CD4-positive, CD25-positive, alpha-beta regulatory T cell (primary cell): ENCODE measurements at places on chromosomes 6 and 20.

GRCh38 chr6:163384510-163384909 is 30.0 kb upstream of the QKI start:
- DNase-seq = no peak

DNA sequence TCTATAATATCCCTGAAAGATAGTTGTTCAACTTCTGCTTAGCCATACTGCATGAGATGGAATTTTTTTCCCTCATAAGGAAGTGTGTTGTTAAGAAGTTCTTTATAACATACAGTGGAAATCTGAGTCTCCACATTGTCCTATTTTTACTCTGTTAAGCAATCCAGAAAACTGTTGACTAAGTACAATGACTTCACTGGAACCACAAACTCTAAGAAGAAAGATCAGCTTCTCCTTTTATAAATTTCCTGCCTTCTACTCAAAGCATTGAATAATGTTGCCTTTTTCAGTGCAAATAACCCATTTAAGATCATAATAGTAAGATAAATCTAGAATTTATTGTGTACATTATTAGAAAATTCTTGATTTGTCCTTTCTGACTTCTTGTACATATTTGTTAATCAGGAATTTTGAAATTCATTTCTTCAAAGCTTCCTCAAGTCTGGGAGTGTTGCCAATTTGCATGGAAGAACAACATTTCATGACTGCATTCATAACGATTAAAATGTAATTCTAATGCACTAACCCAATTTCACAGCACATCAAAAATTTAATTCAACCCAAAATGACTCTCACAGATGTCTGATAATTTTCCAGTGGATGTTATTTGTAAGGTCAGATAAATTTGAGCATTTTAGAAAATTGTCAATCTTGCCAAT is 45.6 kb upstream of the ANKEF1 start:
- no peak for DNase-seq

GRCh38 chr20:63885264-63886053 is 9.5 kb upstream of the DNAJC5 start:
- no peak for DNase-seq

- DNase-seq = no peak
Measured at GRCh38 chr20:34798871-34799270, 26.6 kb downstream of the NCOA6 start.

- DNase-seq = no peak
Measured at GRCh38 chr6:17280552-17281090, 540 bp upstream of the RBM24 start.

GRCh38 chr6:5645328-5646290 is 361.1 kb downstream of the NRN1 start:
- no peak for DNase-seq

DNA sequence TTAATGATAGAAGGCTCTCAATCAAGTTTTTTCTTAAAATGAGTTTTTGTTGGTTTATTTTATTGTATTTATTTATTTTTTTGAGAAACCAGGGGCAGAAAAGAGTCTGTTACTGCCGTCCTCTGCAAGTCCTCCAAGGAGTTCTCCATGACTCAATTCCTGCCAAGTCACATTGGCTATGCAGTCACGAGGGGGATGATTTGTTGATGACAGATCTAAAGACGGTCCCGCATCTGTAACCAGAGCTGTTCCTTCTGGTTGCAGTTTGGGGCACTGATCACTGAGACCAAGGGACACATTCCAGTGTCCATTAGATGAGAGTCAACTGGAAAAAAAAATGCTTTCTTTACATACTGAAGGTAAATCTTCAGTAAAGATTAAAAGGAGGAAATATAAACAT is 13.9 kb upstream of the TSHZ2 start:
- no peak for DNase-seq

- DNase-seq = no peak
Measured at GRCh38 chr6:134911547-134911946, 38.4 kb downstream of the ALDH8A1 start.

DNA sequence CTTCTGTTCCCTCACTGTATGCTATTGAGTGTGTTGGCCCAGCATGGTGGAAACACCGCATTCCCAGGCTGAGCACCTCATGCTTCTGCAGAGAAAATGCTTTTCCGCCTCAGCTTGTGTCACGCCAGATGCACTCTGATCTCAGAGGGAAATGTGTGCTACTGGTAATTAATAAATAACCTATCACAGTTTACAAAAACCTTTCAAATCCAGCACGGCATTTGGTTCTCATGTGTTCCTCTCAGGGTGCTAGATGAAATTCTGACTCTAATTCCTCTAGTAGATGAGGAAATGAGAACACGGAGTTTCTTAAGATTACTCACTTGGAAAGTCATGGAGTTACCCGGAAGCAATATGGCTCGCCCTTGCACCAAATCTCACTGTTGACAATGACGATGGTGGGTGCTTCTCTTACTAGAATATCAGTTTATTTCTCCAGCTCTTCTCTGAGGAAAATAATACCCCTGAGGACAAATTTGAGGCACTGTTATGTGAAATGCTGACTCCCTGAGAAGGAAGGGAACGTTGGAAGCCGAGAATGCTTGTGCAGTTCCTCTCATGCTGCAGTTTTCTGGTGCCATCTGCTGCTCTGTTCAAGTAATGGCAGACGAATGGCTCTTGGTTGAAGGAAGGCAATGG is 116.6 kb downstream of the RNF144B start:
- peak; percentile 44 for DNase-seq

GRCh38 chr6:167705211-167705750 is 121.4 kb upstream of the AFDN start:
- no peak for DNase-seq

DNA sequence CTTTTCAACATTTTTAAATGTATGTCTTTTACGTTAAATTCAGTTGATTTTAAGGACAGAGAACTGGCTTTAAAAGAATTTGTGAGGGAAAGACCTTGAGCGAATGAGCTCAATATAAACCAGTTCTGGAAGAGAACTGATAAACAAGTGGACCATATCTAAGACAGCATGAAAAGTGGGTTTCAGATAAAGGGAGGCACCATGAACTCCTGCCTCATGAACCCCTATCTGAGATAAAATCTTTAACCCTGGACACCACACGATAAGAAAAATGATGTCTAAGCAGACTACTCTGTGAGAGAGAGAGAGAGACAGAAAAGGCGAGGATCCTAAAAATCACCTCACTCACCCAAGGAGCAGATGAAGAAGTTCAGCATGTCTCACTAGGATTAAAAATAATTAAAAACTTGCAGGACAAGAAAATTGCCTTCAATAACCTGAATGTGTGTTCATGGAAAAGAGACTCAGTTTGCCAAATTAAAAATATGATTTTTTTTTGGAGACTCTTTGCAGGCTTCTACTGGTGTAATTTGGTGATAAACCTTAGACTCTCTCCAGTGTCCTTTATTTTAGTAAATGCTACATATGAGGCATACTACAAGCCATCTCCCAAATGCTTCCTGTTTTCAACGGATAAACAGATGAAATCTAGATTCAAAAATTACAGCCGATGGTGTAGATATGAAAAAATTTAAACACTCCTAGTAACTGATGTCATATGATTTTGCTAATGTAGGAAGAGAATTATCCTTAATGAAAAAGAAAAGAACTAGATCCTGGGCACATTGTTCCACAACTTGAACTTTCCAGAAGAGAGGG is 299.5 kb downstream of the ADGB start:
- DNase-seq = no peak

DNA sequence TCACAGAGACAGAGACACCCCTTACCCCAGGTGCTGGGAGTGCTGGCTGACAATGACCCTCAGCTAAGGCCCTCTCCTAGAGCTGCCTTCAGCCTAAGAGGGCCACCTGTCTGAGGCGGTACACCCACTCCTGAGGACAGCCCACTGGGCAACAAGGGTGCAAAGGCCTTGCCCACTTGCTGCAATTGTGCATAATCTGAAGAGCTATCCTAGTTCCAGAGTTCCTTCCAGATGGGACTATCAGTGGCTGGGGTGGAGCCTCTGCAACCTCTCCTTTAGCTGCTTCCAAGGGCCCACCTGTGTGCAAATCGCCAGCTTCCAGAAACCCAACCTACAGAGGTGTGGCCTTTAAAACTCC is 87.5 kb downstream of the PREX1 start:
- DNase-seq = no peak

DNA sequence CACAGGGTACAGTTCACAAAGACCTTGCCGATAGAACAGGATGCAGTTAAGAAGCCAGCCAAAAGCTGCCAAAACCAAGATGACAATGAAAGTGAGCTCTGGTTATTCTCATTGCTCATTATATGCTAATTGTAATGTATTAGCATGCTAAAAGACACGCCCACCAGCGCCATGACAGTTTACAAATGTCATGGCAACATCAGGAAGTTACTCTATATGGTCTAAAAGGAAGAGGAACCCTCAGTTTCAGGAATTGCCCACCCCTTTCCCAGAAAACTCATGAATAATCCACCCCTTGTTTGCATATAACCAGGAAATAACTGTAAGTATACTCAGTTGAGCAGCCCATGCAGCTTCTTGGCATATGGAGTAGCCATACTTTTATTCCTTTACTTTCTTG is 748.7 kb downstream of the QKI start:
- peak; percentile 1 for DNase-seq

DNA sequence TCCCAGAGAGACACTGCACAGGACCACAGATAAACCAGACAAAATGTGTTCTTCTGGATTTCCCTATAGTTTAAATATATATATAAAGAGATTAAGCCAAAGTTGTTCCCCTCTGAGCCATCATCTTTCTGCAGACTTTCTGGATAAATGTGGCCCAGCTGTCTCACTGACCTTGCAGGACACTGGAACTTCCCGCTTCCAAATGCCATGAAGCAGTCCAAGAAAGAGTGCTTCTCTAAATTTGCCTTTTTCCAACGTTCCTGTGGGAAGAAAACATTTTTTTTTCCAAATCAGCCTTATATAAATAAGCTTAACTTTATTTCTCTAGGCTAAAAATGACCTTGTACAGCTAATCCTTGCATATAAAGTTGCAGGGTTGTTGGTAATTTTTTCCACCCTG is 65.7 kb downstream of the CYP39A1 start:
- no peak for DNase-seq

GRCh38 chr20:64030371-64031134 is 5.4 kb upstream of the C20orf204 start:
- no peak for DNase-seq

GRCh38 chr20:54227751-54228150 is 19.9 kb downstream of the PFDN4 start:
- DNase-seq = no peak

GRCh38 chr6:157461000-157461915 is 80.3 kb downstream of the ZDHHC14 start:
- no peak for DNase-seq

GRCh38 chr20:44415833-44416715 is 59.6 kb upstream of the TTPAL start:
- DNase-seq = no peak

- no peak for DNase-seq
Measured at GRCh38 chr6:151130329-151130728, 109.4 kb upstream of the AKAP12 start.

DNA sequence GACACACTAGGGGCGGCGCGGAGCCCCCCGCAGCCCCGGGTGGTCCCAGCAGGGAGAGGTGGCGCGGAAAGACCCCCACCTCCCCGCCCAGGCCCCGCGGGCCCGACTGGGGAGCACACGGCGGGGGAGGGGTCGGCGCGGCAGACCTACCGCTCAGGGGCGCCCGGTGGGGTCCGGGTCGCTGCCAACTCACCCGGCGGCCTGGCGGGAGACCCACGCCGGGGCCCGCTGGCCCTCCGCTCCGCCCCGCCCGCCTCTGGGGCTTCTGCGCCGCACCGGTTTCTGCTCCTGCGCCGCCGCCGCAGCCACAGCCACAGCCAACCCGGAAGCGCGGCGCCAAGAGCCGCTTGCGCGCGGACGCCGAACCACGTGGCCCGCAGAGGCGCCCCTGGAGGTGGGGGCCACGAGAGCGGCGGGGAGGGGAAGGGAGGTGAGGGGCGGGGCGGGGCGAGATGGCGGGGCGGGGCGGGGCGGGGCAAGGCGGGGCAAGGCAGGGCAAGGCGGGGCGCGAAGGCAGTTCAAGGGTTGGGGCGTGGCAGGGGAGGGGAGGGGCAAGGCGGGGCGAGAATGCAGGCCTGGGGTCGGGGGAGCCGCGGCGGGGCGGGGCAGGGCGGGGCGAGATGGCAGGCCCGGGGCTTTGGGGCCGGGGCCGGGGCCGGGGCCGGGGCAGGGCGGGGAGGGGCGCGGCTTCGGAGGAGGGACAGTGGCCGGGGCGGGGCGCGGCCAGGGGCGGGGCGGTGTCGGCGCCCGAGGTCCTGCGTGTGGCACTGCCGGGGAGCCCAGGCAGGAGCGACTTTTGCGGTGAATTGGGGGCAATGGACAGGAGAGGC is at the start of gene ZBTB24:
Gene ZBTB24, minus strand, starts transcription at position 315 of the 830 bp plus-strand sequence. CDS start 1,193 bp downstream, outside the sequence.
- DNase-seq = peak; percentile 93

DNA sequence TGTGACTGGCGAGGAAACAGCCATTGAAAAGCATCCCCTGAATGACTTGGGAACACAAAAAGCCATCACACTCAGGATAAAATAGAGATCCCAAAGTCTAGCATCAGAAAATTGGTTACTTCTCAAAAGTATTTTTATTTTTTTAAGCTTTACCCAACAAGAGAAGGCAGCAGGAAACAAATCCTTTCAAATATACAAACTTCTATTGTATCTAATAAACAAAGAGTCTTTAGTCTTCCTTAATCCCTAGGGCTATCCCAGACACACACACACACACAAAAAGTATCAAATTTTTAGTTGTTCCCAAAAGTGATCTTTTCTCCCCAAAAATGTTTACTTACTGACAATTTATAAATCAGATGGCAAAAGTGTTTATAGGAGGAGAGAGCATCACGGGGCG is 33.2 kb upstream of the MARCKS start:
- no peak for DNase-seq

DNA sequence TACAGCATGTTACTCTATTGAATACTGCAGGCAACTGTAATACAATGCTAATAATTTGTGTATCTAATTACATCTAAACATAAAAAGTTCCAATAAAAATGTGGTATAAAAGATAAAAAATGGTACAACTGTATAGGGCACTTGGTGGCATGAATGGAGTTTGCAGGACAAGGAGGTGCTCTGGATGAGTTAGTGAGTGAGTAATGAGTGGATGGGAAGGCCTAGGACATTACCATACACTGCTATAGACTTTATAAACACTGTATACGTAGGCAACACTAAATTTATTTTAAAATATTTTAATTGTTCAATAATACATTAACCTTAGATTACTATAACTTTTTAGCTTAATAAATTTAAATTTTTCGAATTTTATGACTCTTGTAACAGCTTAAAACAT is 579.6 kb upstream of the MAN1A1 start:
- no peak for DNase-seq

- peak; percentile 44 for DNase-seq
Measured at GRCh38 chr6:119077643-119078375, 655 bp downstream of the FAM184A start.
